ENCODE measurements at places on chromosomes 5 and 9.

DNA sequence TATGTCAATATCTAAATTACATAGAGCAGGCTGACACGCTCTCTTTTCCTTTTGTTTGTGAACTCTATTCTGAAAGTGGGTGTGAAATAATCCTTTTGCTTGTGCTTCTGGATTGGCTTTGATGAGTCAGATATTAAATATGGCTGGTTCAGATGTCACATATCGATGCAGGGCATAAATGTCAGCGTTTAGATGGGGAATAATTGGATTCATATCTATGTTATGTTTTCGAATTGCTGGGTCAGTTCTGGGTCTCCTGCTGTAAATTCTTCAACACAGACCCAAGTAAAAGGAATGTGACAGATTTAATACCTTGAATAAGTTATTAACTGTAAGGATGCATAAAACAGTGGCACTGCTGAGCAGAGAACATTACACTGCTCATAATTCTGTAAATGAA, 118.7 kb upstream of the SNX2 start:
- DNase-seq: no peak

DNA sequence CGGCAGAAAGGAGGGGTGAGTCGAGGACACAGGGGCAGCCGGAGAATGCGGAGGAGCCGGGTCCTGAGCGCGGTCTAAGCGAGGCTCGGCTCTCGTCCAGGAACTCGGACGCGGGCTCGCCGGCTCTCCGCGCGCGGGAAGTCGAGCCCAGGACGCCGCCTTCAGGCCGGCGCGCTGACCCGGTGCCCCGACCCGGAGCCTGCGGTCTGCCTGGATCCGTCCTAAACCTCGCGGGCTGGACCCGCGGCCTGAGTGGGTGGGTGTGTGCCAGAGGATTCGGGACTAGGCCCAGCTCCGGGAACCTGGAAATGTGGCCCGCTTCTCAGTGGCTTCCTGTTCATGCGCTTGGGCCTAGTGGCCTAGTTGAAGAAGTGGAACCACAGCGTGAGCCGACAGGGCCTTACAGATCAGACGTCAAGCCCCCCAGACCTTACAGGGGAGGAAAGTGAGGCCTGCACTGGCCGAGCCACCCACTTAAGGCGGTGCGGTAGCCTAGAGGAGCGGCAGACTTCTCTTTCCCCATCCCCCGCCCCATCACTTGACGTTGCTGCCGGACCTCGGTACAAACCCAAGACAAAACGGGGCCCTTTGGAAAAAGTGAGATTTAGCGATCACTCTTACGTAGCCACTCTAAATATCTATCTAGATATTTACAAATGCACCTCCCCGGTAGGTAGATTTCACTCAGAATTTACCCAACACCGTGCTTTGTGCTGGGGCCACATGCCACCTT, 1.2 kb downstream of the CDKN2B-AS1 start:
- peak; percentile 56 for DNase-seq

GRCh38 chr5:16794269-16794913, 141.7 kb downstream of the MYO10 start:
- DNase-seq: no peak

DNA sequence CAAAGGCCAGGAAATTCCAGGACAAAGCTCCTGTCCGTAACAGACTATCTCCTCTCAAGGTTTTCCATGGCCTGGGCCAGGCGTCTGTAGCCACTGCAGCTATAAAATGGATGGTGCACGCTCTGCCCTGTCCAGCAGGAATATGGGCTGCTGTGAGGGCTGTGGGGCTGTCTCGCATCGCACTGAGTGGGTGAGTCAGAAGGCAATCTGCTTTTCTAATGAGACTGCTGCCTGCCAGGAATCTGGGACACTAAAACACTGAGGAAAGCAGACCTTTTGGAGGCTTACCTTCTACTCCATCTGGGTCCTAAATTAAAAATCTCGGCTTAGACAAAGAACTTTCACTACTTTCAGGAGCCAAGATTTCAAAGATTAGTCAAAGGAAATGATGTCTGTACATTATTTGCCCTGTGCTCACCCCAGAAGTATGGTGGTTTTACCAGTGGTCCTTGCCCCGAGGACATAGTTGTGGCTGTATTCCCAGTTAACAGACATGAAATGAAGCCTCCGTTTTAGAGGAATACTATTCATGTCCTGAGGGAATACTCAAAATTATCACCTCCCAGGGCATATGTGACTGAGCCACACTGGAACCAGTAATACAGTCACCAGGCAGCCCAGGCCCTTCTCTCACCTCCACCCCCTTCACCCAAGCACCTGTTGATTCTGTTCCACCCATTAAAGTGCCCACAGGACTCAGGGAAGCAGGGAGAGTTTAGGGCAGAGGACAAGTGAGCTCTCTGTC, 56.4 kb downstream of the PFDN1 start:
- no peak for DNase-seq

GRCh38 chr5:178068293-178068692, 45.0 kb upstream of the N4BP3 start:
- DNase-seq: no peak

DNA sequence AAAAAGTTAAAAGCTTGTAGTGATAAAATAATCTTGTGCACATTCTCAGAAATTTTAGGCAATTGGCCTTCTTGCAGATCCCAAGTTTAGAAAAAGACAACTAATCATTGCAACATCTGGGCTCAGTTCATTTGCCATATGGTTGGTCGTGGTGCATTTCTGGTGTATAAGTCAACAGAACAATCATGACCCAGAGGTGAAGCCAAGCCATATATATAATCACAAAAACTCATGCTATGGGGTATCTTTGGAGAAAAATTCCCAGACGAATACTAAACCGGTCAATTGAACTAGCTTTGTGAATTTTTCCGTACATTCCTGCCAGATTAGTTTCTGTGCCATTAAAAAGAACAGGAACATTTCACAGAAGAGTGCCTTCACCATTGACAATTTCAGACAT, 50.3 kb downstream of the FYB1 start:
- DNase-seq: no peak

GRCh38 chr5:116448870-116449427, 125.7 kb downstream of the SEMA6A start:
- no peak for DNase-seq

DNA sequence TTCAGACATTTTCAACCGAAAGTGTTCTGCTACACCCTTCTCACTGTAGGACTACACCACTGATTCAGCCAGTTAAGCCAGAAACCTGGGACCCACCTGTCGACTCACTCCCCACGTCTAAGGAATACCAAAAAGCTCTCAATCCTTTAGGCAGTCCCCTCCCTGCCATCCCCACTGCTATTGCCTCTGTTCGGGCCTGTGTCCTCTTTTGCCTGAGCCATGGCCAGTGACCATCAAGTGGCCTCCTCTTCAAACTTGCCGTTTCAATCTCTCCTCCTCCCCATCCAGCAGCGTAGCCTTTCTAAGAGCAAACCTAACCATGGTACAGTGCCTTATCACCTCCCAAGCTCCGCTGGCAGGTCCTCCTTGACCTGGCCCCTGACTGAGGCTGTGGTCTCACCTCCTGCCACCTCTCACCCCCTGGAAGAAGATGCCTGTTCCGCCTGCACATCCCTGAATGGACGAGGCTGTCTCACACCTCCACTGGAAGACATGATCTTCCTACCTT, 64.1 kb downstream of the GALNT12 start:
- no peak for DNase-seq

DNA sequence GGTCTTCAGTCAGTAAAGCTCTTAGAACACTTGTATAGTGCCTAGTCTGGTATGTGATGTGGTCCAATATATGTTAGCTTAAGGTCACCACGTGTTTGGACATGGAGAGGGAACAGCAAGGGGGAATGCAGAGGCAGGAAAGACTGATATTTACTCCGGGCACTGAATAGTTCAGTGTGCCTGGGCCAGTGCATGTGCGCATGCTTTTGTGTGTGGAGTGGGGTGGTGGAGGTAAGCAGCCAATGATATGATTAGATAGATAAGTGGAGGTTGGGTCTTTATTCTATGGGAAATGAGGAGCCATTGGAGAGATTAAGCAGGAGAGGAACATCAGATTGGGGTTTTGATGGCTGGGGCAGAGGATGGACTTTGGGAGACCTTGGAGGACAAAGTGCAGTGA, 14.0 kb downstream of the OR13J1 start:
- no peak for DNase-seq

DNA sequence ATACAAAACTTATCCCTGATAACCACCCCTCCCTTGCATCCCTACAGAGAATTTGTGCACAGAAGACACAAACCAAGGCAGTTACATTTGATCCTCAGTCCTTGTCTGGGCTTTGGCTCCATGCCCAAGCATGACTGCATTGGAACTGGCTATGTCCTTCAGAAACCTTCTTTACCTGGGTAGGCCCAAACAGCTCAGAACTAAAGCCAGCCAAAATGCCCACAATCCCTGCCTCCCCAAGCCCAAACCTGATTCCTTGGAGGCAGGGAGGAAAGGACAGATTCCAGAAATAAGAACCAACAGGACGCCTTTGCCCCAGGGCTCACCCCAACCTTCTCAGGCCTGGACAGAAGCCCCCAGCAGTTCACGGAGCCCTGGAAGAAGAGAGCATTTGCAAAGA, 8.2 kb downstream of the IL17B start:
- DNase-seq: no peak

DNA sequence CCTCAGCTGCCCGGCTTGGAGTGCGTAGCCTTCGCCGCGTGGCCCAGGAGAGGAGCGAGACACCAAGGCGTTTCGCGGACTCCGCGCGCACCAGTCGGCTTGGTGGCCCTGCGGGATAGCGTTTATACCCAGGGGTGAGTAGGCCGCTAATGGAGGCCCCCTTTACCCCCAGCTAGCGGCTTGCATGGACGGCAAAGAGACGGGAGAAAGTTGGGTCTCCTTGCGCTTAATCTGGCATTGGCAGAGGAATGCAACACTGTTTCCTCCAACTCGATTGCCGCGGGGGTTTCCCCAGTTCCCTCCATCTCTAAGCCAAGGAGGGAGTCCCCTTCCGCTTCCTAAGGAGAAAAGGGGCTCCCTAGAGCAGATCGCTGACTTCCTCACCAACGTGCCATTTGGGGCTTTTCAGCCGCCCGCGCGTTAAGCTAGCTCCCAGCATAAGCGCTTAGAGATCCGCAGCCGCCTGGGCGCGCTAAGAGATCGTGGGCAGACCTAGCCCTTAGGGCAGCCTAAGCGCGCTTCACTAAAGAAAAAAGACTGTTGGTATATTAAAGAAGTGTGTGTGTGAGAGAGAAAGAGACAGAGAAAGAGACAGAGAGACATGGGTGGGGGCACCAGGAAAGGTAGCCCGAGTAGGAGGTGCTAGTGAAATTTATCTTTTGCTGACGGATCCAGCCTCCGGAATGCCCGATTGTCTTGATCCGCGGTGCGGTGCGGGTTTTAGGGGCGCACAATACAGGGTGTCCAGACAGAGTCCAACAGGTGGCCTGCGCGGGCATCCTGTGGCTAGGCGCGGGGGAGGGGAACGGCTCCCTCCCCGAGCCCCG, 597.9 kb upstream of the SGCD start:
- peak; percentile 77 for DNase-seq

DNA sequence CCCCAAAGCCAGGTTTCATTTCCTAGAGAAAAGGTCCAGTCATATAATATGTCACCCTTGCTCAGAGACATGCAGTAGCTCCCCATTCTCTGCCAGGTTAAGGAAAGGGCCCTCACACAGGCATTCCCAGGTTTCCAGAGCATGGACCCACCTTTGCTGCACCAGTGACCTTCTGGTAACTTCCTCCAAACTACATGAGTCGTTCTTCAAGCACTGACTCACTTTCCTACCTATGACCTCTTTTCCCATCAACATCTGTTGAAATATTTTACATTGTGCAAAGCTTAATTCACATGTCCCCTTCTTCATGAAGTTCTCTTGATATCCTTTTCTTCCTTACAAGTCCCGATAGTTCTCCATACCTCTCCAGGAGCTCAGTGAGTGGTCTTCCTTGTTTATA, 25.9 kb downstream of the SH3TC2 start:
- no peak for DNase-seq
